ENCODE measurements at places on chromosomes 7 and 10.

DNA sequence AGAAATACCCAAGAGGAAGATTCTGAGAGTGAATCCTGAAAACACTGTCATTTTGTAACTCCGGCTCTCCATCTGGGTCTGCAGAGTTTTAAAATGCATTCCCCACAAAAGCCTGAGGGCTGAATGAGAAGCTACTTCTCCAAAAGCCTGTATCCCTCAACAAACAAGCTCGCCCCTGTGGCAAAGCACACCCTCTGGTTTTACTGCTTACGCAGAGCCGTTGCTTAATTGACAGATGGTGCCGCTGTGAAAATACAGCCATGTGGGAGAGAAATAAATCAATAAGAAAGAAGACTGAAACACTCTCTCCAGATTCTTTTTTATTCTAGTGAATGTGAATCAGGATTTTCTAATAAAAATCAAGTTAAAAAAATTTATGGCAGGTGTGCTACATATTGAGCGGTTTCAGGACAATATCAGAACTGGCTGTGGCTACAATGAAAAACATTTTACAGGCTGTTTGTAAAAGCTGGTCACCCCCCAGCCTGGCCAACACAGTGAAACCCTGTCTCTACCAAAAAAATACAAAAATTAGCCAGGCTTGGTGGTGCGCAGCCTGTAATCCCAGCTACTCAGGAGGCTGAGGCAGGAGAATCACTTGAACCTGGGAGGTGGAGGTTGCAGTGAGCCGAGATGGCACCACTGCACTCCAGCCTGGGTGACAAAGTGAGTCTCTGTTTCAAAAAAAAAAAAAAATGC is 32.5 kb downstream of the C7orf33 start:
- DNase-seq: no peak

DNA sequence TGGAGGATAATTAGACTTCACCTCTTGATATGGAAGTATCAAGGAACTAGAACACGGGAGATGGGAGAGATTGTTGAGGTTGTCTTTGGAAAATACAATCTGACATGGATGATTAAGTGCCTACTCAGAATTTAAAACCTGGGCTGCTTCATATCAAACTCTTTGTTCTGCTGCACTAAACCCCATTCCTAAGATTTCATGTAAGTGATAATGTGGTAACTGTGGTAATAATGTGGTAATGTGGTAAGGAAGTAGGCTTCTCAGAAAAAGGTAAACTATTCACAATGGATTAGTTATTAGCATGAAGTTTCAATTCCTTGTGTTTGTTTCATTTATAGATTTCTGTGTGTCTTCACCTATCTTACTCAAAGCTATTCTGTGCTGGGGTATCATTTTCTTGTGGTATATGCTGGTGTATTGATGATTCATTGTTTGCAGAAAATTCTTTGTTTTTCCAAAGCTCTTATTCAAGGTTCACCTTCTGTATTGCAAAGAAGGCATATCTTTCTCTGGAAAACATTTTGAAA is 129.9 kb upstream of the TAC1 start:
- DNase-seq: no peak

DNA sequence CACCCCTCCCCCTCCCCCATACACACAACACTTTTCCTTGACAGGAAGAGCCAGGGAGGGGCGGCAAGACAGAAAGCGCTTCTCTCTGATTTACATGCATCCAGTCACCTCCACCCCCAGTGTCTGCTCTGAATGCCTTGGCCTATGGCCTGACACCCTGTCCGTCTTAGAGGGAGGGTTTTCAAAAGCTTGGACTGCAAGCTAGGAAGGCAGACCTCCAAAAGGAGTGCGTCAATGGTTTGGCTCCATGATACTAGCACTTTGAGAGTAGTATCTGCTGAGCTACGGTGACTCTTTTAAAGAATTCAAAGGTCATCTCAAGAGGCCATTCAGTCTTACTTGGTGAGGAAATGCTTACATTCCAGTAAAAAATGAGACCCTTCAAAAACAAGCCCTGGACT is 20.3 kb upstream of the PAX2 start:
- DNase-seq: no peak

DNA sequence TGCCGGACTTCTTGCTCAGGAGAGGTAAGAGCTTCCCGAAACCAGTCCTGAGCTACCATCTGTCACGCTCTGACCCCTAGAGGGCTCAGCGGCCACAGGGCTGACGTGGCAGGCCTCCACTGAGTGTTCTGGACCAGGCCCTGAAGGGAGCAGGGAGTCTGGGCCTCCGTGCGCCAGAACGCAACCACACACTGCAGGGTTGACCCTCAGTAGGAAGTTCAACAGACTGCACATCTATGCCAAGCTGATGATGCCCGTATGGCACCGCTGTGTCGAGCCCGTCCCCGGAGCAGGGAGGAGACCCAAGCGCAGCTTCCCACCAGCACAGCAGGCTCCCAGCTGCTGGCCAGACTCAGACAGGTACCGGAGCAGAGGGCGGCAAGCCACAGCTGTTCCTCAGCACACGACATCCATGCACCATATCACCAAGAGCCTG is 39.2 kb downstream of the CAMK2B start:
- no peak for DNase-seq

GRCh38 chr7:13442226-13442625 is 547.2 kb downstream of the ETV1 start:
- no peak for DNase-seq

DNA sequence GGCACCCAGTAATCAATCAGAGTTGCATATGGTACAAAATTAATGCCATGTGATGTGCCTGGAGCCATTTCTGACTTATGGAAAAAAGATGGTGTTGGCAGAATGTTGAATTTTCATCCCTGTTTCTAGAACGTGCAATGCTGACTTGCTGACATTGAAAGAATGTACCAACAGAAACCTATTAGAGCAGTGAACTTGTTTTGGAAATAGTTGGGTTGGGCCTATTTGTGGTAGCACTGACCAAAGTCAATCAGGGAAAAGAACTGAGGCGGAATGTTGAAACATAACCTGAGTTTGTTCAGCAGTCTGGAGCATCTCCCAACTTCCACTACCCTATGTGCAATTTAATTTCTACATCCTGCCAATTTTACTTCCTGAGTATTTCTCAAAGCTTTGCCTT is 11.7 kb upstream of the KIAA1217 start:
- no peak for DNase-seq

GRCh38 chr10:130578532-130579289 is 442.5 kb downstream of the GLRX3 start:
- no peak for DNase-seq

DNA sequence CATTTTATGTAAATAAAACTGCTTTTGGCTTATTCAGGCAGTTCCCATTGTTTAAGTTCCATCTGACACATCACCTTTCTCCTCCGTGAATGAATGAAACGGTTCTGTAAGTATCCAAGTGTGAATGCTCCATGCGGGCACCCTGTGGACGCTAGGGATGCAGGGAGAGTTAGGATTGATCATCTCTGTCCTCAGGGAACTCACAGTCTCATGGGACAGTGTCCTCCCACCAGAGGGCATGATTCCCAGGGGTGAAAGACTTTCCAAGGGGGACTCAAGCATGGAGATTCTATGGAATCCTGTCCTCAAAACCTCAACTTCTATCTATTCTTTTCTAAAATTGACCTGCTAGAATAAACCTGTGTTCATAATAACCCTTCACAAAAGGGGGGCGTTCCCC is 98.8 kb downstream of the HECW1 start:
- DNase-seq: no peak

DNA sequence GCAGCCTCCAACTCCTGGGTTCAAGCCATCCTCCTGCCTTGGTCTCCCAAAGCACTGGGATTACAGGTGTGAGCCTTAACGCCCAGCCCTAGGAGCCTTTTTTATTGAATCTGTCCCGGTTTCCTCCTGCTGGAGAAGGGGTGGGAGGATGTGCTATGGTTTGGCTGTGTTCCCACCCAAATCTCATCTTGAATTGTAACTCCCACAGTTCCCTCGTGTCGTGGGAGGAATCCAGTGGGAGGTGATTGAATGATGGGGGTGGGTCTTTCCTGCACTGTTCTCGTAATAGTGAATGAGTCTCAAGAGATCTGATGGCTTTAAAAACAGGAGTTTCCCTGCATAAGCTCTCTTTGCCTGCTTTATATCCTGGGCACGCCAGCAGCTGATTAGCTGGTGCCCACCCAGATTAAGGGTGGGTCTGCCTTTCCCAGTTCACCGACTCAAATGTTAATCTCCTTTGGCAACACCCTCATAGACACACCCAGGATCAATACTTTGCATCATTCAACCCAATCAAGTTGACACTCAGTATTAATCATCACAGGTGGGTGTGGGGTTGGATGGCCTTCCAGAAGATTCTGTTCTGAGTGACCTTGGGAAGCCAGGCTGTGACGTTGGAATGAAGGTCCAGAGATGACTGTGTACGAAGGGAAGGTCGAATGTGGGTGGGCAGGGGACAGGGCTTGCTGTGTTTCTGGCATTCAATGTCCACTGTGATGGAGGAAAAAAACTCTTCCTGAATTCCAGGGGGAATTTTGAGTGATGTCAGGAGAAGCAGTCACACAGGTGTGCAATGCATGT is 33.8 kb upstream of the CUX1 start:
- no peak for DNase-seq

- DNase-seq: no peak
Observed at GRCh38 chr10:1359626-1359955, 303.4 kb downstream of the WDR37 start.

GRCh38 chr7:27146491-27147198 is 929 bp downstream of the HOXA6 start:
- no peak for DNase-seq

DNA sequence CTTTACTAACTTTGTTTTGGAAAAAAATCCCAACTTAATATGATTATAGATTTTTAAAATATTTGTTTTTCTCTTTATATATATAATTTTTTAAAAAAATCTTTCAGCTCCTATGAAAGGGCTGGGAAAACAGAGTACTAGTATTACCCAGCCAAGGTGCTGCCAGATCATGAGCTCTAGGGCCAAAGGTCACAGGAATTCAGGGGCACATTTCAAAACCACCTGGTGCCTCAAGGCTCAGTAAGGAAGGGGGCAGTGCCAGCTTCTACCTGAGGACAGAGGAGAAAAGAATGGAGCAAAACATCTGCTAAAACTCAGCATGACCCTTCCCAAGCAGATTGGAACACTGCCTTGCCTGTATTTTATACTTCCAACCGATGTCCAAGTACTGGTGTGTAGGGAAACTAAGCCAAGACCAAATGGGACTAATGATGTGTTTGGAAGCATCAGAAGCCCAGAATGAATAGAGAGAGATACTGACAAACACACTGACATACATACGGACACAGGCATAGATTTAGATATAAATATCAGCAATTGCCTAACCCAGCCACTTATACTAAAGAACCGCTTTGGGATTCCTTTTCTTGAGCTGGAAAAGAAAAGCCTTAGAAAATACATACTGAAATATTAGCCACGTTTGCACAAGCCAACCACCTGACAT is 667.3 kb downstream of the PARD3 start:
- DNase-seq: no peak

DNA sequence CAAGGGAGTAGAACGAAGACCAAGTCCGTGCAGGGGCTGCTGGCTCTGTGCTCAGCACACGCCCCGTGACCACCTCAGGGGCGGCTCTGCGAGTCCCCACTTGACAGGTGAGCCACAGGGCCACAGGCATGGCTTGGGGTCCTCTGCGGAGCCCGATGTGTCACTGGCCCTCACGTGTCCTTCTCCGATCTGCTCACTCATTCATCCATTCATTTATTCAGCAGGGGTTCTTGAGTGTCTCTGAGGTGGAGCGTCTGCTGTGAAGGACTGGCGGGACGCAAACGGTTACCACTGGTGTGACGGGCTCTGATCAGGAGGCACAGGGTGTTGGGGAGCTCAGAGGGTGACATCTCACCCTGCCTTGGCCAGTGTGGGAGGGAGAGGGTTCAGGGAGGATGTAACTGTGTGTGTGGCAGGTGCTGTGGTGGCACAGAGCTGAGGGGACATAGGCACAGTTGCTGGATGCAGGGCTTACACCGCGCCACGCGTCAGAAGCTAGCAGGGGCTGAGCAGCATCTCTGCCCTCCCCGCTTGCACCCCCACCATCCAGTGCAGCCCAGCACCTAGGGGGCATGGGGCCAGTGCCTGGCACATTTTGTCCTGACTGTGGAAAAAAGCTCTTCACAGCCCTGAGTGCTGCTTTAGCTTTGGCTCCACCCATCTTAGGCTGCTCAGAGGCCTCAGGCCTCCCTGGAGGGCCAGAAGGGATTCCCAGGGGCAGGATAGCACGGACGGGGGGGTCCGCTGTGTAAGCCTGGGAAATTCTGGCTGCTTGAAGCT is 116.8 kb downstream of the LHPP start:
- no peak for DNase-seq

- no peak for DNase-seq
Observed at GRCh38 chr10:484925-485661, 204.4 kb downstream of the DIP2C start.

DNA sequence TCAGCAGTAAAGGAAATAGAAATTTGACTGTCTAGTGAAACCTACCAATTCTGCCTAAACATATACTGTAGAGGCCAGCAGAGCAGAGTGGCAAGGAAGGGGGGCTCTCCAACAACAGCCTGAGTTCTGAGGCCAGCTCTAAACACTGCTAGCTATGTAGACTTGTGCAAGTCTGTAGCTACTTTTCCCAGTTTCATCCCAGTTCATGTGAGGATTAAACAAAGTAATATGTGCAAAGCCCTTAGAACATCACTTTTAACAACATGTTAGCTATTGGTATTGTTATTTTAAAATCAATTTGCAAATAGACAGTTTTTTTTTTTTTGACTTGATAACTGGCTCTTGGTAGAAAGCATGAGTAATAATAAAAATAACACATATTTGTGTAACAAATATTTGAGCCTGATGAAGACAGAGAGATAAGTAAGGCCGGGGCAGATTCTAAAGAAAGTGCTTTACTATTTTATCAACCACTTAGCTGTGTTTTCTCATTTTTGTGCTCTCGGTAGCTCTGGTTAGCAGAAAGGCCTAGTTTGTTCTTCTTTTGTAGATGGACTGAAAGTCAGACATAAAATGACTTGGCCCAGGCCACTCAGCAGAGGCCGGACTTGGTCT is 9.3 kb downstream of the CHST12 start:
- DNase-seq: no peak

DNA sequence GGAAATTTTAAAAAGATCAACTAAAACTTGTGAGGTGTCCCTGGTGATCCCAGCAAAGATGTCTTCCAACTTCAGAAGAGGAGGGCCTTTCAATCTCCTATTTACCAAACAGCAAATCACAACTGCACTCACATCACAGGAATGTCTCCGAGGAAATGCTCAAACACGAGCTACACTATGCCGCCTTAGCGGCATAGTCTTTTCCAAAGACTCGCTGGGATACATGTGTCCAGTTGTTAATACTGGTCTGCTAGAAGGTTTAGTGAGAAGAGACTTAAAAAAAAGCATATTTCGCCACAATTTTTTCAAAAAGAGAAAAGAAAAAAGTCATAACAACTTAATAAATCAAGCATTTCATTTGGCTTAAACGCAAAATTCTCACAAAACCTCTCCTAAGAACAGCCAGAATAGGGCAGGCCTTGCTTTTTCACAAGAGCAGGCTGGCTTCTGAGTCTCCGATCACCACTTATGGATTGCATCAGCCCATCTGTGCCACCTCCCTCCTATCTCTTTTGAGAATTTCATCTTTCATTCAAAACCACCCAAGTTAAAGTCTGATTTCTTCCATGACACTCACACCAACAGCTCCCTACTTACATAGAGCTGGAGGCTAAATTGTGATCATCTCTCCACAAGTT is 66.1 kb downstream of the GNA12 start:
- DNase-seq: no peak

GRCh38 chr10:133401500-133401899 is 7.5 kb downstream of the MTG1 start:
- no peak for DNase-seq
